Activated CD8-positive, alpha-beta T cell treated with anti-CD3 and anti-CD28 coated beads for 36 hours (primary cell): ENCODE measurements at places on chromosomes 2 and 18.
A peak's percentile ranks its signal among the peaks of the same experiment; 100 is the strongest.

- no peaks in the 10 kb centered on the region for H3K36me3 ChIP-seq
- no peak for DNase-seq
- no peaks in the 10 kb centered on the region for H3K27me3 ChIP-seq
These were observed 146.6 kb upstream of the FANCL start for GRCh38 chr2:58387701-58388100.

GRCh38 chr18:10116574-10116973, 202.8 kb downstream of the VAPA start:
- H3K4me3 ChIP-seq: no peak overlapping the region
- H3K27ac ChIP-seq: no peak overlapping the region
- no peak for DNase-seq

GRCh38 chr2:45316576-45317338, 294.3 kb downstream of the SRBD1 start:
- DNase-seq: no peak
- no peak overlapping the region for H3K27ac ChIP-seq
- H3K36me3 ChIP-seq: no peaks in the 10 kb centered on the region
- no peak overlapping the region for H3K4me3 ChIP-seq
- H3K4me1 ChIP-seq: no peaks in the 10 kb centered on the region

DNA sequence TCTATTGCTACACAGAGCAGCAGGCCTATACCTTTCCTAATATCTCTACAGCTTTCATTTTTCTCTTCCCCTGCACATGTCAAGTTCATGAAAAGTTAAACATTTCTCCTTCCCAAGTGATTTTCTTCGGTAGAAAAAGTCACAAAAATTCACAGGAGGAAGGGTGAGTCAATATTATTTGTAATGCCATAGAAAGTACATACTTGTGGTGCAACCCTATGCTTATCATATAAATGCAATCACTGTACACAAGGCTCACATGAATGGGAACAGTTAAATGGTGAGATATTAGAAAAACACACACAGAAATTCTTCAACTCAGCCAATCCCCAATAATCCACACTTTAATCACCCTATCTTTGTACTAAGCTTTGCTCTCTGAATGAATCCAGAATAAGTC, 651.6 kb downstream of the LRRTM4 start:
- no peak overlapping the region for H3K27ac ChIP-seq
- no peak overlapping the region for H3K4me3 ChIP-seq
- H3K27me3 ChIP-seq: no peaks in the 10 kb centered on the region

GRCh38 chr2:67514515-67514914, 117.4 kb downstream of the ETAA1 start:
- no peak for DNase-seq
- no peak overlapping the region for H3K27ac ChIP-seq
- no peaks in the 10 kb centered on the region for H3K4me1 ChIP-seq
- no peaks in the 10 kb centered on the region for H3K36me3 ChIP-seq
- no peak overlapping the region for H3K4me3 ChIP-seq
- H3K27me3 ChIP-seq: no peaks in the 10 kb centered on the region

DNA sequence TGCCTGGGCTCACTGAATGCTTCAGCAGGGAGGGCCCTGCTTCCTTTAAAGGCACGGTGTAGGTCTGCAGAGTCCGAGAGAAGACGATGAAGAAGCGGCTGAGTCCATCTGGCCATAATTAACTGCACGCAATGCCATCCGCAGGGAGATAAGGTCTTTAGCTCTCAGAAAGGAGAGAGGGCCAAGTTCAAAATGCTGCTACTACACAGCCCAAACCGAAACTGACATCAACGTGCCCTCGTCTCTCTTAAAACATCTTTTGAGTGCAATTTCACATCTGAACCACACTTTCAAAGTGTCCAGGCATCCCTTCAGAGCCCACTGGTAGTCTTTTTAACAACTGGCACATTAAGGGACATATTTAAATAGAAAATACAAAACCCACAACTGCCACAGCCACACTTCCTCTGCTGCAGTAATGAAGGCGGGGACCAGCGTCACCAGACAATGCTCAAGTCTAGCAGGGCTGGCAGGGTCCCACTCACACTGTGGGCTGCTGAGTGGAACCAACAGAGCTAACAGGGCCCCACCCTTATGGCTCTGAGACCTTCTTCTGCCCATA, 35.8 kb downstream of the ST3GAL5 start:
- DNase-seq: peak; percentile 81
- peaks cover 42% of the 10 kb centered on the region for H3K36me3 ChIP-seq
- H3K27ac ChIP-seq: peak overlapping the region; percentile 99
- peak overlapping the region; percentile 71 for H3K4me3 ChIP-seq
- H3K4me1 ChIP-seq: peaks cover 59% of the 10 kb centered on the region

DNA sequence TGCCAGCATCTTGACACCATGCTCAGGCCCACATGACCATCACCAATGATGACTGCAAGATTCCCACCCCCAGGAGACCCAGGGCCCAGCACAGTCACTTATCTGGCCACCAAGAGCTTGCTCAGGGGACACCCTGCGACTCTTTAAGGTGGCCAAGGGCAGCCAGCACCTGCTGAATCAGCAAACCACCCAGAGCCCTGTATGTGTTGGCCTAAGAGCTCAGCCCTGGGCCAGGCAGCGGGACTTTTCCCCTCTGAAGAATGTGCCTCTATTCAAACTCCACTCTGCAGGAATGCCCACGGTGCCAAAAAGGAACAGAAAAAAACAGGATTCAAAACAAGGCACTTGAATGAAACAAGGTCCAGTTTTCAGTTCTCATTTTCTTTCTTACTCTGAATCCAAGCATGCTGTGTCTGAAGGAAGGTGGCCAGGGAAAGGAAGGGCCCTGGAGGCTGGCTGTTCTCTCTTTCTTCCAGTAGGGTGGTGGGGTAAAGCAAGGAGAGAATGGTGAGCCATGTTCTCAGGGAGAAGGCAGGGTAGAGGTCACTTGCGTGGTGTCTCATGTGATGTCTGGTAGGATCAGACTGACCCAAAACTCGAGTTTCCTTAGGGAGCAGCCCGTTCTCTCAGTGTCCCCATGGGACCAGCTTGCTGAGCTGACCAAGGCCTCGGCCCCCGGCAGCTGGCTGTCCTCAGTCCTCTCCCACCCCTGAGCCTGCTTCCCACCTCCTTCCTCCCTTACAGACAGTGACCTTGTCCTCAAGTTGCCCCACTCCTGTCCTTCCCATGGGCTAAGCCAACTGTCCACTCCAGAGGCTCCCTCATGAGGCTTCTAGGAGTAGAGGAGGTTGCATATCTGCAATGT, 150.0 kb downstream of the RNF152 start:
- no peak overlapping the region for H3K27ac ChIP-seq
- H3K4me1 ChIP-seq: no peaks in the 10 kb centered on the region
- no peaks in the 10 kb centered on the region for H3K36me3 ChIP-seq
- no peak overlapping the region for H3K4me3 ChIP-seq

- no peak for DNase-seq
- no peaks in the 10 kb centered on the region for H3K4me1 ChIP-seq
- no peak overlapping the region for H3K27ac ChIP-seq
- no peaks in the 10 kb centered on the region for H3K36me3 ChIP-seq
These were observed 170.3 kb upstream of the VRK2 start for GRCh38 chr2:57876313-57876712.

- H3K27me3 ChIP-seq: peaks cover 14% of the 10 kb centered on the region
- no peak for DNase-seq
- H3K36me3 ChIP-seq: no peaks in the 10 kb centered on the region
- H3K4me1 ChIP-seq: no peaks in the 10 kb centered on the region
- H3K27ac ChIP-seq: no peak overlapping the region
- H3K4me3 ChIP-seq: no peak overlapping the region
These were observed 13.2 kb upstream of the DES start for GRCh38 chr2:219404954-219405353.

- no peak overlapping the region for H3K27ac ChIP-seq
- no peak for DNase-seq
- no peaks in the 10 kb centered on the region for H3K27me3 ChIP-seq
- peaks cover 14% of the 10 kb centered on the region for H3K36me3 ChIP-seq
These were observed 2.5 kb downstream of the MRPL35 start for GRCh38 chr2:86201671-86202335.

- DNase-seq: no peak
- H3K4me3 ChIP-seq: no peak overlapping the region
- no peak overlapping the region for H3K27ac ChIP-seq
- no peaks in the 10 kb centered on the region for H3K27me3 ChIP-seq
- H3K4me1 ChIP-seq: no peaks in the 10 kb centered on the region
These were observed 327.1 kb upstream of the CDH2 start for GRCh38 chr18:28504066-28504465.

DNA sequence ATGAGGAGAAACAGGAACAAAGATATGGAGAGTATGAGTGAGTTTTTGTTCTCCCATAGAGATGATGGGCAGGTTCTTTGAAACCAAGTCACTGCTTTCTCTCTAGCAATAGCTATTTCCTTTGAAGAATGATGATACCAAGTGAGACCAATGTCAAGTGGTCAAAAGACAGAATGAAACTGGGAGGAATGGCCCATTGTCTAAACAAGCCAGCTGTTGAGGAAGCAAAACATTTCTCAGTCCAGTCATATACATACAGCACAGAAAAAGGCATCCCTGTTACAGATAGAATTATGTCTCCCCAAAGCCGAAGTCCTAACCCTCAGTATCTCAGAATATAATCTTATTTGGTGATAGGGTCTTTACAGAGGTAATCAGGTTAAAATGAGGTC, 66.1 kb upstream of the EPC2 start:
- H3K27me3 ChIP-seq: peaks cover 2% of the 10 kb centered on the region
- no peak overlapping the region for H3K27ac ChIP-seq
- no peak overlapping the region for H3K4me3 ChIP-seq
- DNase-seq: no peak
- H3K36me3 ChIP-seq: no peaks in the 10 kb centered on the region

- H3K27me3 ChIP-seq: no peaks in the 10 kb centered on the region
- no peaks in the 10 kb centered on the region for H3K4me1 ChIP-seq
- no peak overlapping the region for H3K27ac ChIP-seq
These were observed 231.4 kb upstream of the RGPD4 start for GRCh38 chr2:107595285-107595684.

DNA sequence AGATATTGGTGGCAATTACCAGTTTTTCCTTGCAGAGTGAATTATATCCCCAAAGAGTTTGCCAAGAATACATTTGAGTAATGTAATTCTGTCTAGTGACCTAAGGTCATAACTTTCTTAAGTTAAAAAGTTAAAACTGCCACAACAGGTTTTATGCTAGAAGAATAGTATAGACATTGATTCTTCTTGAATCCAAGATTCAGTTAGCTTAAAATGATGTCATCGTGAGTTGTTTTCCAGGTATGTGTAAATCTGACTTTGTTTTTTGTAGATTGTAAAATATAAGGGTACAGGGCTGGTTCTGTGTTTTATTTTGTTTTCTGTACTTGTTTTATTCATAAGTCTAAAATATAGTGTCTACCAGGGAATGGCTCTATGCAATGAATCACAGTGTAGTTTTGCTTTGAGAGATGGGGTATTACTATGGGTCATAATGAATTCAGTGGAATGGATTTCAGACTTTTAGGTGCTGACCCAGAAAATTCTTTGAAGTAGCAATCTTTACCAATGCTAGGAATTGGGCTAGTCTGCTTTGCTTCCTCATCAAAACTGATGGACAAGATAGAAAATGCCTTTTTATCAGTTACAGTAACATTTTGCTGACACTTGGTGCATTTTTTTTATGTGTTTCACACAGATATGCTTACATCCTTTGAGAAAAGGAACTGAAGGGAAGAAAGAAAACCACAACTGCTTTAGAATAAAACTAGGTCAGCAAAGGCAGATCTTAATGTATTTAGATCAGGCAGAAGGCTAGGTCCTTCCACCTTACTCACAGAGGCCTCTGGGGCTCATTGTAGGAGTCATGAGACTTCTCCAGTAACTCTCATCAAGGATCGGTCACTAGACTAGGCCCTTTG, 20.8 kb upstream of the MGAT5 start:
- peaks cover 17% of the 10 kb centered on the region for H3K36me3 ChIP-seq
- DNase-seq: no peak
- H3K4me3 ChIP-seq: peak overlapping the region; percentile 2
- H3K4me1 ChIP-seq: peaks cover 78% of the 10 kb centered on the region

DNA sequence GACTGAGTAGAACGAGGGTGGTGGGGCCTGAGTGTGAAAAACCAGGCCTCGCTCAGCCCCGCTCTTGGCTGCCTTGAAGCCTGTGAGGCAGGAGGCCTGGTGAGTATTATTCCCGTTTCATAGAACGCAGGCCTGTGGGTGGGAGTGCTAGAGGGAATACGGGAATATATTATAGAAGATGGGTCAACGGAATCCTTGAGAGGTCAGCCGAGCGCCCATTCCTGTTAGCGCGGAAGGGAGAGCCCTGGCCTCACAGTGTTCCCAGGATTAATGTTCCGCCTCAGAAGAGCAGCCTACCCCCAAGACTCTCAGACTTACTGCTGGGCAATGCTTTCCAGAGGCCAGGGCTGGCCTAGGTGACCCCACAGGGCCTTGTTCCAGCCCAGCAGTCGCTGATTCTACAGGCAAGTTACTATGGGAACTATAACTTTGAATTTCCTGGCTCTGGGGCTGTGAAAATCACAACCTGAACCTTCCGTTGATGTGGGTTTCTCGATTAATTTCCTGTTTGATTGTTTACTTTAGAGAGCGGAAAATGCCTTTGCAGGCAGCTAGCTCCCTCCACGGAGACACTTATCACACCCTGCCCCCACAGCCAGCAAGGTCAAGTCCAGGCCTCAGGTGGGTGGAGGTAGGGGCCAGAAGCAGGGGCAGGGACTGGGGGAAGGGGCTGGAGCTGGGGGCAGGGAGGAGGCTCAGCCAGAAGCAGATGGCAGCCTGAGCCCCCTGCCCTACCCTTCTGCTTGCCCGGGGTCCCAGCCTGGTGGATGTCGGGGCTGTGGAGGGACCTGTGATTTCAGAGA, 108.3 kb downstream of the SMAD7 start:
- no peaks in the 10 kb centered on the region for H3K27me3 ChIP-seq
- H3K27ac ChIP-seq: peak overlapping the region; percentile 77
- no peaks in the 10 kb centered on the region for H3K36me3 ChIP-seq
- peaks cover 65% of the 10 kb centered on the region for H3K4me1 ChIP-seq
- peak; percentile 76 for DNase-seq

GRCh38 chr2:83191316-83191715, 1267.8 kb downstream of the SUCLG1 start:
- H3K36me3 ChIP-seq: no peaks in the 10 kb centered on the region
- no peaks in the 10 kb centered on the region for H3K27me3 ChIP-seq
- no peaks in the 10 kb centered on the region for H3K4me1 ChIP-seq
- no peak overlapping the region for H3K4me3 ChIP-seq
- no peak overlapping the region for H3K27ac ChIP-seq

- DNase-seq: no peak
- no peaks in the 10 kb centered on the region for H3K4me1 ChIP-seq
- H3K27ac ChIP-seq: no peak overlapping the region
- H3K4me3 ChIP-seq: no peak overlapping the region
- H3K27me3 ChIP-seq: no peaks in the 10 kb centered on the region
These were observed 55.9 kb upstream of the NOL4 start for GRCh38 chr18:34280653-34281052.

DNA sequence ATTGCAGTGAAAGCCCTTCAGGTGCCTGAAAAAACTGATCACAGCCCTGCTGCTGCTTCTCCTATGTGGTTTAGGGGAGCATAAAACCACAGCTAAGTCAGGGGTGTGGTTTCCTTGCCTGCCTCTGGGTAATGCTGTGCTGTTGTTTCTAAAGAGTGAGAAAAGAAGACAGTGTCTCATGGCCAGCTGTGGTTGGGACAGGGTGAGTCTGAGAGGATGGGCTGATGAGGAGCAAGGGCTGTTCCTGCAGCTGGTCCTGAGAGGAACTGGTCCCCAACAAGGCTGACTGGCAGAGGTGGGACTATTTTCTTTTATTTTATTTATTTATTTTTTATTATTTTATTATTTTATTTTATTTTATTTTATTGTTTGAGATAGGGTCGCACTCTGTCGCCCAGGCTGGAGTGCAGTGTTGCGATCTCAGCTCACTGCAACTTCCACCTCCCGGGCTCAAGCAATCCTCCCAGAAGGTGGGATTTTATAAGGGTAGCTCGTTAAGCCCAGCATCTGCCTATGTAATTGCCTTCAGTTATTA, 236.7 kb downstream of the FHOD3 start:
- H3K36me3 ChIP-seq: no peaks in the 10 kb centered on the region
- no peak for DNase-seq
- H3K27me3 ChIP-seq: no peaks in the 10 kb centered on the region
- H3K27ac ChIP-seq: no peak overlapping the region
- H3K4me1 ChIP-seq: peaks cover 4% of the 10 kb centered on the region
